ENCODE measurements at places on chromosomes 16 and 17. TPM values are rescaled to one million over a fixed set of nuclear protein-coding genes. Genes with fewer than 3 reads are reported as not detected.

PAQR4 gene
- 19.7 TPM for total RNA-seq

TMEM100 gene
- 3.3 TPM for total RNA-seq

ATAD5 gene
- 7.2 TPM for total RNA-seq

SETD1A gene
- 1.6 TPM for total RNA-seq

ACE gene
- 5.3 TPM for total RNA-seq

CCL8 gene
- 0.16 TPM for total RNA-seq

C16orf89 gene
- total RNA-seq, result 5.0 TPM

GAS2L2 gene
- total RNA-seq, result 0.16 TPM

TSR3 gene
- total RNA-seq, result 36.8 TPM

VPS25 gene
- total RNA-seq, result 24.5 TPM

GDPD3 gene
- total RNA-seq, result 0.47 TPM

APOH gene
- total RNA-seq, result 0.47 TPM

ZMYND15 gene
- total RNA-seq, result 0.31 TPM

INCA1 gene
- total RNA-seq, result 0.31 TPM
